ENCODE measurements at places on chromosomes 1 and 21. TPM values are rescaled to one million over a fixed set of nuclear protein-coding genes. Genes with fewer than 3 reads are reported as not detected.

GRCh38 chr21:33035147-33035546, 9.4 kb downstream of the OLIG2 start:
- no peak overlapping the region for H3K4me3 ChIP-seq
- peaks cover 23% of the 10 kb centered on the region for H3K4me1 ChIP-seq
- H3K27ac ChIP-seq = no peak overlapping the region
- H3K36me3 ChIP-seq = no peaks in the 10 kb centered on the region

DNA sequence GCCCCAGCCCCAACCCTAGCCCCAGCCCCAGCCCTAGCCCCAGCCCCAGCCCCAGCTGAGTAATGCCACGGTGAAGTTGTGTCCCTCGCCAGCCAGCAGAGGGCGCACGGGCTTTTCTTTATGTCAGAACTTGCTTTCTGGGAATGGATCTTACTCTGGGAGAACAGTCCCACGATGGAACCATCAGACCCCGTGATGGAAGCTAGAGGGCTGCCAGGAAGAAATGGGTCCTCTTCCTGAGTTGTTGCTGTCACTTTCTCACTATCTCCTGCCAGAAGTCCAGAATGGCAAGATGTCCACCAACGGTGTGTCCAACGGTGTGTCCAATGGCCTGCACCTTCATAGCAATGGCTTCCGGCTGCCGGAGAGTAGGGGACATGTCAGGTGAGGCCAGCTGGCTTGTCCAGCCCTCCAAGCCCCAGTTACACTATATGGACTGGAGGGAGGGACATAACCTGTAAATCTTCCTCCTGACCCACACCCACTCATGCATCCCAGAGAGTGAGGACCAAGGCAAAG, 25.1 kb upstream of the TMEM222 start:
- no peak overlapping the region for H3K4me3 ChIP-seq
- no peaks in the 10 kb centered on the region for H3K27me3 ChIP-seq
- no peak overlapping the region for H3K27ac ChIP-seq
- DNase-seq = peak; percentile 88
- H3K4me1 ChIP-seq = peaks cover 9% of the 10 kb centered on the region

GRCh38 chr1:218482683-218483082, 137.5 kb downstream of the TGFB2 start:
- DNase-seq = no peak
- H3K4me3 ChIP-seq = no peak overlapping the region

Gene PRR9
- not detected for total RNA-seq

DNA sequence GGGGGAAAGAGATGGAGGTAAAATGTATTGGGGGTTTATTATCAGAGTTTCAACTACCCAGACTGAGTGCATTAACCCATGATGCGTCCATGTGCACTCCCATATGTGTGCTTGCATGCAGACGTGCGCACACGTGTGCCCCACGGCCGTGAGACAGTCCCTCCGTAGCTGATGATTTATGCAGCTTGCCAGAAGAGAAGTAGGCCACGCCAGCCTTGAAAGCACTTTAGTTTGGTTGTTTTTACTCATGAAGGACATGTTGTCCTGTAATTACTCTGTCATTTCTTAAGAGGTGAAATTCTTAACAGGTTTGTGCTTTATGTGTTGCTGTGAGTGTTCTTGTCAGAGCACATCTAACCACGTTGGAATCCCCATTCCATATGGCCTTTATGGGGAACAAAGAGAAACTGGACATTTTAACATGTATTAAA, 467.8 kb downstream of the LMO4 start:
- H3K36me3 ChIP-seq = no peaks in the 10 kb centered on the region
- DNase-seq = no peak
- no peaks in the 10 kb centered on the region for H3K27me3 ChIP-seq
- H3K4me1 ChIP-seq = no peaks in the 10 kb centered on the region

Gene KIF2C
- total RNA-seq = 62.9 TPM

GRCh38 chr1:4730078-4730477, 75.7 kb downstream of the AJAP1 start:
- no peaks in the 10 kb centered on the region for H3K4me1 ChIP-seq
- no peak overlapping the region for H3K27ac ChIP-seq
- H3K27me3 ChIP-seq = no peaks in the 10 kb centered on the region
- H3K4me3 ChIP-seq = no peak overlapping the region
- H3K36me3 ChIP-seq = no peaks in the 10 kb centered on the region

Data from GM23338 (cell line).